ENCODE measurements at places on chromosomes 6 and 20.
A peak's percentile ranks its signal among the peaks of the same experiment; 100 is the strongest.

- DNase-seq = peak; percentile 62
Observed at GRCh38 chr6:44001318-44002066, 125.8 kb downstream of the MRPL14 start.

DNA sequence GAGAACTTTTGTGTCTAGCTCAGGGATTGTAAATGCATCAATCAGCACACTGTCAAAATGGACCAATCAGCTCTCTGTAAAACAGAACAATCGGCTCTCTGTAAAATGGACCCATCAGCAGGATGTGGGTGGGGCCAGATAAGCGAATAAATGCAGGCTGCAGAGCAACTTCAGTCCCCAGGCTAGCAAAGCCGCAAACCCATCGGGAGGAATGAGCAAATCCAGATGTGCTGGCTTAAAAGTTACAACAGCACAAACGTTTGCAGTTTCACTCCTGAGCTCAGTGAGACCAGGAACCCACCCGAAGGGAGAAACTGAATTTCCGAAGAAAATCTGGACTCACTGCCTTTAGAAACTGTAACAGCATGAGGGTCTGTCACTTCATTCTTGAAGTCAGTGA is 21.9 kb upstream of the MBOAT1 start:
- DNase-seq = no peak

DNA sequence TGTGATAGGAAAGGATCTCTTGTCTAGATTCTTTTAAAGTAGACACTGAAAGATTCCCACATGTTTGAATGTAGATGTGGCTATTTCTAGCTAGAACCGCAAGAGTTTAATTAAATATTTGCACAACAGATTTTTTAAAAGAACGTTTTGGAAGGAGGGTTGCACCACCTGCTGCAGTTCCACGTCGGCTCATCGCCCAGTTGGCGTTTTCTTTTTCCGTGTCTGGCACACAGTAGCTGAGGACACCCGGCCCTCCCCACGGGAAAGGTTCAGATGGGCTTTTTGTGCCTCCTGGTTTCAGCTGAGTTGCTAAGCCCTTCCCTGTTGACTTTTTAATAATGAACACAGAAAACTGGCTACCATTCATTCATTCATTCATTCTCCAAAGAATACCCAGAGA is 41.8 kb upstream of the DOK5 start:
- DNase-seq = no peak

- DNase-seq = no peak
Observed at GRCh38 chr6:89110284-89110683, 7.6 kb downstream of the SRSF12 start.

GRCh38 chr20:24842918-24843715 is 106.0 kb upstream of the CST7 start:
- peak; percentile 84 for DNase-seq

DNA sequence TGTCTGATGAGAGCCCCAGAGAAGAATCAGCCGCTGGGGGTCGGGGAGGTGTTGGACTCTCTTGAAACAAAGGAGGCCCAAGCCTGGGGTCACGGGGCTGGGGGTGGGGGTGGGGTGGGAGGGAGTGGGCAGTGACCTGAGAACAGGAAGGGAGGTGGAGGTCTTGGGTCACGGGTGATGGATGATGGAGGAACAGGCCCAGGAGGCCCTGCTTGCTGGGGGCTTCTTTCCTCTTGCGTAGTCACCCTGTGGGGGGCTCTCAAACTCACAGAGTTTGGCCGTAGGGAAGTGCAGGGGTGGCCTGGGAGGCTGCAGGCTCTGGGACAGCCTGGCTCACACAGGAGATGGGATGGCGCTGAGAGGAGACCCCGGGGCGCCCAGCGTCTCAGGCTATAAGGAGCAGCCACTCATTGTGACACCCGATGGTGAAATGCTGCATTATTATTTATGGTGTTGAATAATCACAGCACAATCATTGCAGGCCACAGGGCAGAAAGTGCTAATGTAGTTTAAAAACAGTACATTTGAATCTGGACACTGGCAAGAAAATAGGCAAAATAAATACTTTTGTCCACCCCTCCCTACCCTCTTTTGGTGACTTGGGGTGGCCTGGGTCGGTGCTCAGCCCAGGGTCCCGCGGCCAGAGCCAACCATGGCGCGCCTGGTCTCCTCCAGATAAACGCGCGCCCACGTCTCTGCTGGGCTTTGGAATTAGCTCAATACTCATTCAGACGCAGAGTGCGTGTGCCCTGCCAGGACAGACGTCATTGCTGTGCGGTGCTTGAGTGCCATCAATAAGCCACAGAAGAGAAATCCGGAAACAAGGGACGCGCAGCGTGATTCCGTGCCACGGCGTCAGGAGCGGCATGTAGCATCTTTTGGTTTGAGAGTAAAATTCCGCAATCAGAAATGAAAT is 27.3 kb upstream of the BHLHE23 start:
- no peak for DNase-seq

- peak; percentile 56 for DNase-seq
Observed at GRCh38 chr6:82248273-82248735, 760 bp upstream of the IBTK start.

GRCh38 chr20:43537921-43538877 is 20.6 kb upstream of the SGK2 start:
- DNase-seq = peak; percentile 55

DNA sequence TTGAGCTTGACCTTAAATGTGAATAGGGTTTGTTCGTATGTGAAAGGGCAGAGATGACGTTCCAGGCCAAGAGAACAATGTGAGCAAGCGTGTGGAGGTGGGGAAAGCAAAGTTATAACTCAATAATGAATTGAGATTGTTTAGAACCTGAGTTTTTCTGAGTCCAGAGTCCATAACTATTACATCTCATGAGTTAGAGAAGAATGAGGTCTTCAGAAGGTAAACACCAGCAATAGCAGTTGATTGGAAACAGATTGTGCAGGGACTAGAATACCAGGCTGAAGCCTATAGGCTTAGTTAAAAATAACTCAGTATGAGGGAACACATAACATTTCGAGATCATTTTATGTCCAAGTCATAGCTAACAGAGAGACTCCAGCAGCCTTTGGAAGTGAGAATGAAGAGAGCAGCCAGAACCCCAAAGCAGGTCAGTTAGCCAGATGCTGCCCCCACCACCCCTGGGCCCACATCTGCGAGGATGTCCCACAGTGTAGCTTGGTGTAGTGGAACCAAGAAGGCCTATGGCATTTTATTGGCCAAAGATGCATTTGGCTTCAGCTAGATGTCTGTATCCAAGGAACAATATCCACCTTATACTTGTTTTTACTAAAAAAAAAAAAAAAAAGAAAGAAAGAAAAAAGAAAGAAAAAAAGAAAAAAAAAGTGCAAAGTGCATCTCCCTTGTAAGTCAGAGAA is 121.7 kb downstream of the TNFRSF21 start:
- DNase-seq = no peak

DNA sequence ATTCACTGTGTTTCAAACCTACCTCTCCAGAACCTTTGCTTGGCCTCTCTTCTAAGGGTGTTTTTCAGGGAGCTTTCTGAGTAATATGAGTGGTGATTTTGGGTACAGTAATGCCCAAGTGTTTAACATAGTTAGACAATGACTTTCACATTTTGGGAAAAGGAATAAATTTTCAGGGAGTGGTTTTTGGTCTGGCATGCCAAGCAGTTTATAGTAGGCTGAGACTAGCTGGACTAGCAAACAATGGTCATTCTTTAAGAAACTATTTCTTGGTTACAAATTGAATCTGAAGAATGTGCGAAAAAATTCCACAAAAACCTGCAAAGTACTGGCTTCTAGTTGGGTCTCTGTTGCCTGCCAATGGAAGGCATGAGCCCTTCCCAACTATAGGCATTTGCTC is 15.4 kb downstream of the FNDC1 start:
- no peak for DNase-seq

DNA sequence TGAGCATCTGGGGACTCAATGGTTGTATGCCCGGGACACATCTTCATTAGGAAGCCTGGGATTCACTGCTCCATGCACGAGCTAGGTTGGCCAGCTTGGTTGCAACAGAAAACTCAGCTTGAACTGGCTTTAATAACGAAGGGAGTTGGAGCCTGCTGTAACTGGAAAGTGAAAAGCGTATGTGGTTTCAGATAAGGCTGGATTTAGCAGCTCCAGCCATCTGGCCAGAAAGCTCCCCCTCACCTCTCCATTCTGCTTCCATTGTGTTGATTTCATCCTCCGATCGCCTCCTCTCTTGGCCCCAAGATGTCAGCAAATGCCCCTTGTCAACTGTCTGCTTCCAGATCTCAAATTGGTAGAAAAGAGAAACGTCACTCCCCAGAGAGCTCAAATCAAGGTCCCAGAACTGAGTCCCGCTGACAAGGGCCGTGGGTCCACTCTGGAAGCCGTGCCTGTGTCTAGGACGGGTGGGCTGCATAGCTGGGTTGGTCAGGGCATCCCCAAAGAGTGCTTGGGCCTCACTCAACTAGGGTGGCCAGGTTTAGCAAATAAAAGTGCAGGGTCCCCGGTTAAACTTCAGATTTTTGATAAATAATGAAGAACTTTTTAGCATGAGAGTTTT is 117.0 kb upstream of the PMEPA1 start:
- no peak for DNase-seq

- no peak for DNase-seq
Observed at GRCh38 chr6:170583756-170584180, 669 bp downstream of the PDCD2 start.

GRCh38 chr6:15658181-15658744 is 4.6 kb downstream of the DTNBP1 start:
- no peak for DNase-seq

DNA sequence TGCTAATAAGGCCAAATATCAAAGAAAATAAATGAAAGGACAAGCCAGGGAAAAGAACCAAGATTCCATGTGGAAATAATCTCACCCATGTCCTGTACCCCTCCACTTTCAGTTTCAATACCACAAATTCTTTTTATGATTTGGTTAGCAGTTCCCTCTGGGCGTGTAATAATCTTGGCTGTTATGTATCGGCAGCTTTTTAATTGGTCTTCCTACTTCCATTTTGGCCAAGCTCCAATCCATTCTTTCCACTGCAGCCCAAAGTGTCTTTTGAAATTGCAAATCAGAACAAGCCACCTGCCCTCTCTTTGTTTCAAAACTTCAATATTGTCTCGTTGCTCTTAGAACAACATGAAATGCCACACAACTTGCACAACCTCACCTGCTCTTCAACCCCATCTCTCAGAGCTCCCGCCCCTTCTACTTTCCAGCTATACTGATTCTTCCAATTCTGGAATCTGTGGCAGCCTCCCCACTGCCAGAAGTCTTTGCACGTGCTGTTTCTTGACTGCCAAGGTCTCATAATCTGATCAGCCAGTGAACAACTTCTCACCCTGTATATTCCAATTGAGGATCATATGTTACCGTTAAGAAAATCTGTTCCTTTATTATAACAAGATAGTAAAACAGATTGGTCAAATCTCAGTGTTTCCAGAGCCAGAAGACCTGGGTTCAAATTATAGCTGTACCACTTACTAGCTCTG is 354.5 kb downstream of the CBLN4 start:
- no peak for DNase-seq

GRCh38 chr6:25793970-25794369 is 37.9 kb downstream of the SLC17A1 start:
- peak; percentile 4 for DNase-seq

- DNase-seq = no peak
Observed at GRCh38 chr20:26216025-26216424, 519.4 kb upstream of the ZNF337 start.

GRCh38 chr6:130713144-130713543 is 114.1 kb upstream of the SMLR1 start:
- DNase-seq = no peak

GRCh38 chr6:159122453-159122852 is 46.7 kb upstream of the FNDC1 start:
- no peak for DNase-seq
